ENCODE measurements at places on chromosomes 1 and 21.

GRCh38 chr1:46533179-46533864, 18.1 kb downstream of the KNCN start:
- DNase-seq = no peak

GRCh38 chr21:43355925-43356289, 71.0 kb downstream of the SIK1 start:
- no peak for DNase-seq

- no peak for DNase-seq
Observed at GRCh38 chr1:180975551-180975950, 47.1 kb downstream of the STX6 start.

DNA sequence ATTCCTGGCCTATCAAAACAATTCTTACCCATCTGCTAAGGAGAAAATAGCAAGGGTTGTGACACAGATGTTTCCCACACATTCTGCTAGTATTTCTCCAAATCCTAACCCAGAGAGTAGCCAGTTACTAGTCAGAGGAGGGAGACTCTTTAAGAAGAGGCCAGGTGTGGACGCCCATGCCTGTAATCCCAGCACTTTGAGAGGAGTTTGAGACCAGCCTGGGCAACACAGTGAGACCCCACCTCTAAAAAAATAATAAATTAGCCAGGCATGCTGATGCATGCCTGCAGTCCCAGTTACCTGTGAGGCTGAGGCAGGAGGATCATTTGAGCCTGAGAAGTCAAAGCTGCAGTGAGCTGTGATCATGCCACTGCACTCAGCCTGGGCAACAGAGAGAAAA, 28.6 kb downstream of the NVL start:
- DNase-seq = no peak

DNA sequence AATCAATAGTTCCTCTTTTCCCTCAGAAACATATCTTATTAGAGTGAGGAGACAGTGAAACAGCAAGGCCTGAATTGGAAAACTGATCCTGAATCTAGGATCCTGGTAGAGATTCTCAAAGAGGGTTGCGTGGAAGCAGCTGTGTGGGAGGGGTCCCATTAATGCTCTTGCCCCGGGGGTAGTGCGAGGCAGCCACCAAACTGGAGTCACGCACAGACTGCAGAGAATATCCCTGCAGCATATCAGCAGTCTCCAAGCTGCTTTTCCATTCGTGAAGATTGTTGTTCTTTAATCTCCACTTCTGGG, 150.1 kb downstream of the DISC1 start:
- DNase-seq = no peak

- no peak for DNase-seq
Observed at GRCh38 chr1:204744107-204744779, 58.7 kb upstream of the LRRN2 start.

DNA sequence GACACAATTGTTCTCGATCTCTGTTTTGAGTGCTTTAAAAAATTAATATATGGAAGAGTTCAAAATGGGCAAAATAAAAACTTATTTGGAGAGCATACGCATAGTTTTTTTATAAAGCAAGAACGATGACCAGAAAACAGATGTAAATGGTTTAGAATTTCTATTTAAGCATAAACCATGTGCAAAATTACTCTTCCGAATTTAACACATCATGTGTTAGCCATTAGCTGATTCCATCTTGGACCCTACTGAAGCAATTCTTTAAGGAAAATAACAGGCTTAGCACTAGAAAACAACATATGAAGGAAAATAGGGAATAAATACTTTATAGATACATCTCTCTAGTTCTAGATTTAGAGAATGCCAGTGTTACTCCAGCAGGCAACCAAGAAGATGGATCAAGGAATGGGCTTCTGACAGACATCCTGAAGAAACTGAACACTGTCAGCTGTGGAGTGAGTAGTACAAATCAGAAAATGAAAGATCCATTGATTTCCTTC, 26.7 kb downstream of the CDC7 start:
- no peak for DNase-seq

- no peak for DNase-seq
Observed at GRCh38 chr1:215458562-215458961, 108.5 kb upstream of the KCTD3 start.
